ENCODE measurements at places on chromosomes 12 and 14.

GRCh38 chr12:6161124-6161882, 36.8 kb upstream of the VWF start:
- DNase-seq, result no peak

DNA sequence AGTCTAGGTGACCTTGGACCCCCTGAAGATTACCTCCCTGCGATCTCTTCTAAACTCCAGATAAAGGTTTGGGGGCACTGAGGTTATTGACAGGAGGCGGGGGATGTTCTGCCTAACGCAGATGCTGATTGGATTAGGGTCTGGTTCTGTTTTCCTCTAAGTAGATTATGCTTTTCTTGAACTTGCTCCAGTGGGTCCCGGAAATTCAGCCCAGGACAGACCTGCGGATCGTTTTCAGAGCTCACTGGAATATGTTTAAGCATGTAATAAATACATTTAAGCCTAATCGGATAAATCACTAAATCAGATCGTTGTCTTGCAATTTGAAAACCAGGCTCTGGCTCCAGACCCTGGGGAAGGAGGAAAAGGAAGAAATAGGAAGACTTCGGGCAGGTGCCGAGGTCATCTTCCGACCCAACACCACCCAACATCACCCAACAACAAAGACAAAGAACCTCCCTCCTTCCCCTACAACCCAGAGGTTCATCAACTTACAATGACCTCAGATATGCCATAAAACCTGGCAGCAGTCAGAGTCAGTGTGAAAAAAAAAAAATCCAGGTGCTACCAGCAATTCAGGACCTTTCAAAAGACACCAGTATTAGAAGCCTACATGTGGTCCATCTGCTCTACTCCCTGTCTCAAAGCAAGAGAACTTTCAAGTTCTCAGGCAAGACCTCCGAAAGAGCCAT, 148.4 kb downstream of the KSR2 start:
- no peak for DNase-seq

DNA sequence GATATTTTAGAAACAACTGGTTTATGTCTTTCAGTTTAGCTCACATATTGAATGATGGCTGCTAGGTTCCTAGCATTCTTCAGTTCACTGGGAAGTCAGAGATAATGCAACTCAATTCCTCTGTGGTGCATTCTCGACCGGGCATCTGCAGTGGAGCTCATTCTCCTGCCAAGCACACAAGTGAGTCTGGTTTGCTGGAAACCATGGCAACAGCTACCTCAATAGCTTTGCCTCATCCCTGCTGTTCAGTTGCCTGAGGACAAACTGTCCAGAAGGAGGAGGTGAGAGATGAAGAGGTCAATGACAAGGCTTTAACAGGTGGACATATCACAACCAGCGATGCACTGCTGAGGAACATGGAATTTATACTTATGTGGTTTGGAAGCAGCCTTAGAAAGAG, 816.9 kb downstream of the AACS start:
- DNase-seq, result no peak

DNA sequence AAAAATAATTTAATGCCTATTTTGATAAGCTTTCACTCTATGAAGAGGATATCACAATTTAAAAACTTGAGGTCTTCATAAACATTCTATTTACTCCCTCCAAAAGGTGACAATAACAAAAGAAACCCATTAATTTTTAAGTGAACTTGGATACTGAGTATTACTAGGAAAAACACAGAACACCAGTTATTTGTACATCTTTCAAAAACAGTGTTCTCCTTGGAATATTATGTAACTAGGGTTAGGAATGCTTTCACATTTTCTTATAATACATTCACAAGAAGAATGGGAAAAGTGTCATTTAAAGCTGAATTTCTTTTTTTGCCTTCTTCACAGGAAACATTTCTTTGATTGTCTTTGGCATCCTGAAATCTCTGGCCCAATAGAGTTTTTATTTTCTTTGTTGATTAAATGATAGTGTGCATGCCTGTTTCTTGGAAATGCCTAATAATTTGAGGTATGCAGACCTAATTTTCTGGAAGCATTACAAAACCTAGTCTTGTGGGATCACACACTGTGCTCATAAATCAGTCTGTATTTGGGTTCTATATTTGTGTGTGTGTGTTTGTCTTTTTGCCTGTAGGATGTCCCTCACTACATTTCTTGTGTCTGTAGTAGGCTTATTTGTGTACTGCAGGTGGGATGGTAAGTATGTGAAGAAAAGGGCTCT, 76.5 kb downstream of the WNK1 start:
- no peak for DNase-seq

DNA sequence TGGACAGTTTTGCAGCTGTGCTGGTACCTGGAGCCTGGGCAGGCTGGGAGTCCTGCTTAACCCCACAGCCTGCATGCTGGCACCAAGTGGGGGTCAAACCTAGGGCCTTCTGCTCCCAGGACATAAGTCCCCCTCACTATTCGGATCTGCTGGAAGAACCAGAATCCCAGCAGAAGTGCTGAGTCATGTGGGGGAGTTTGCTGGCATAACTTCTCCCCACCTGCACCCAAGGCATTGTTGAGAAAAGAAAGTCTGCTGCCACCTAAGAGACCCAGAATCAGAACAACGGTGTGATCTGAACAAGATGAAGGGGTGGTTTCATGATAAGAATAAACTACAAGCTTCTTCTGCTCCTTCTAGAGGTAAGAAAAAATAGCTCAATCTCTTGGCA, 102.7 kb downstream of the RBM19 start:
- no peak for DNase-seq

- no peak for DNase-seq
Observed at GRCh38 chr14:61927060-61927459, 164.8 kb downstream of the SNAPC1 start.

DNA sequence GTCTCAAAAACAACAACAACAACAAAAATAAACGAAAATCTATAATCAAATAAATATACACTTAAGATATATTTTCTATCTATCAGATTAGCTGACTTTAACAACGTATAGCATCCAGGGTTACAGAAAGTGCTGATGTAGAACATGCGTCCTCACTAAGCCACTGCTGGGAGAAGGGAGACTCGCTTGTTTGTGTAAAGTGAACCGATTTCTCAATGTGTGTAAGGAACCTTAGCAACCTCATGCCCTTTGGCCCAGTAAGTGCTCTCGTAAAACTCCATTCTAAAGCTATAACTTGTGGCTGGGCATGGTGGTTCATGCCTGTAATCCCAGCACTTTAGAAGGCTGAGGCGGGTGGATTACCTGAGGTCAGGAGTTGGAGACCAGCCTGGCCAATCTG, 23.8 kb downstream of the NFKBIA start:
- no peak for DNase-seq

DNA sequence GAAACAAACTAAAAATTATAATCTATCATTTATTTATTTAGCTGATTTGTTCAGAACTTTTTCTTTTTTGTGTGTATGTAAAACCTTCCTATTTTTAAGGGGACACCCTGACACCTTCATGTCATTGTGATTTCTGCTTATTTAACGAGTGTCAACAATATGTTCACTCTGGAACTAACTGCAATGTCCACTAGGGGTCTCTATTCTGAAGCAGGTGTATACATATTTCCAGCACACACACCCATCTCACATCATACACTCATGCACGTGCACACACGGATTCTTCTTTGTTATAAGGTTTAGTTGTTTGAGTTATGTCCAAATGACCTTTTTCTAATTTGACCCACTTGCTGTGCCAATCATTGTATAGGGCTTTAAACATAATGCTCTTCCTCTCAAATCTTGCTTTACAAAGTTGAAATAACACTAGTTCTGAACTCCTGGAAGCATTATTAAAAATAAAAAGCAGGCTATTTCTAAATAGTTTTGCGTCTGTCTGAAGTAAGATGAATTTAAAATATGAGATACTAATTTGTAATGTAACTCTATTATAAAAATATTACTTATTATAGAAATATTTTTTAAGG, 15.5 kb downstream of the E2F7 start:
- DNase-seq, result no peak

- no peak for DNase-seq
Observed at GRCh38 chr12:78062786-78063185, 232.1 kb downstream of the NAV3 start.

DNA sequence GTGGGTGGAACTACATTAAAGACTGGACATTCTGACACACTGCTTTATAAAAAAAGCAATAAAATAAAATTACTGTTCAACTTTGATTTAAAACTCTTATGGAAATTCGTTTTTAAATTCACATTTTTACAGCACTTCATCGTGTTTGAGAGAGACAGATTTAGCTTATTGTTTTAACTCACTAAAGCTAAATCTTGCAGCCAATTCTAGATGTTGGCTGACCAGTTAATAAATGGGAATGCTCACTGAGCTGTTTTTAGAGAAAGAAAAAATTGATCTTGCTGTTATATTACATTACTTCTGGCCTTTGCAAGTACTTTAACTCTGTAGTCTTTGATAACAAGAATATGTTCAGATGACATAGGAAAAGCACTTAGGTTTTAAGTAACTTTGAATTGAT, 157.1 kb downstream of the PLCZ1 start:
- no peak for DNase-seq

- DNase-seq, result no peak
Observed at GRCh38 chr12:45913631-45914030, 76.7 kb downstream of the SCAF11 start.

GRCh38 chr12:42332301-42333285, 6.6 kb downstream of the PPHLN1 start:
- no peak for DNase-seq

DNA sequence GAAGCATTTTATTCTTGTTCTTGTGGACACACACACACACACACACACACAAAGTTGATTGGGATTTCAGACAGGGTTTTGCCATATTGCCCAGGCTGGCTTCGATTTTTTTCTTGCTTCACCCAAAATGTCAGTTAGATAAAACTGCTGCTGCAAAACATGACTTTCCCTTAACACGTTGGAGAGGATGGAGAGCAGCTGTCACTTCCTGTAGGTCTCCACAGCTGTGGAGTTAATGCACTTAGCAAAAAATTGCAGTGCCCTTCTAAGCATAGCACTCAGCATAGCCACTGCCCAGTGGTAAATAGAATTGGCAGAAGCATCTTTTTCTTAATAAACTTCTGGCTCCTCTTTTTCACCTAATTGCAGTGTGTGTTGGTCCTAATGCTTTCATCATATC, 54.5 kb downstream of the PDZRN4 start:
- DNase-seq, result no peak

- no peak for DNase-seq
Observed at GRCh38 chr12:54463484-54463883, 9.9 kb downstream of the GTSF1 start.

DNA sequence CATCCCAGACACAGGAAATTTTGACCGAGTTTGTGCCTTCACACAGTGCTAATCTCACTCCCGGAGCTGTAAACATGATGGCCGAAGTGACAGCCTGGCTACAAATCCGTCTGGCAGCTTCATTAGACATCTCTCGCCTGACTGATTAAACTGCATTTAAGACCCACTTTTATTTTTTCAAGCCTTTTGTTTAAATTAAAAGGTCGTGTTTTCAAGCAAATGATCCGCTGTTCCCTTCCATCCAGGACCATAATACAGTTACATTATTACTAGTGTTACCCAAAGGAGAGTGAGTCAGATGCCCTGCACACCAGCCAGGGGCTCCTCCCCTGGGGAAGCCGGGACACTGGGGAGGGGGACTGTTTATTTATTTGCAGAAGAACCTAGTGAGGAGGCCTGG, 200.2 kb downstream of the EXOC5 start:
- DNase-seq, result no peak

DNA sequence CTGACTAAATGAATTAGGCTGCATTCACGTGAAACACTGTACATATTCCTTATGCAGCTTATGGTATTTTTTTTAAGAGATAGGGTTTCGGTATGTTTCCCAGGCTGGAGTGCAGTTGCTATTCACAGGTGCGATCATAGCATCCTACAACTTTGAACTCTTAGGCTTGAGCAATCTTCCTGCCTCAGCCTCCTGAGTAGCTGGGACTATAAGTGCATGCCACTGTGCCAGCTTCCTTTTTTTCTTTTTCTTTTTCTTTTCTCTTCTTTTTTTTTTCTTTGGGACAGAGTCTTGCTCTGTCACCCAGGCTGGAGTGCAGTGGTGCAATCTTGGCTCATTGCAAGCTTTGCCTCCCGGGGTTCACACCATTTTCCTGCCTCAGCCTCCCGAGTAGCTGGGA, 35.8 kb upstream of the SPPL3 start:
- DNase-seq, result no peak

- DNase-seq, result peak; percentile 78
Observed at GRCh38 chr14:91228112-91229004, 16.1 kb downstream of the GPR68 start.

- DNase-seq, result no peak
Observed at GRCh38 chr14:102185360-102185759, 45.7 kb downstream of the WDR20 start.

GRCh38 chr14:104706733-104707607, 17.1 kb upstream of the ADSS1 start:
- no peak for DNase-seq

DNA sequence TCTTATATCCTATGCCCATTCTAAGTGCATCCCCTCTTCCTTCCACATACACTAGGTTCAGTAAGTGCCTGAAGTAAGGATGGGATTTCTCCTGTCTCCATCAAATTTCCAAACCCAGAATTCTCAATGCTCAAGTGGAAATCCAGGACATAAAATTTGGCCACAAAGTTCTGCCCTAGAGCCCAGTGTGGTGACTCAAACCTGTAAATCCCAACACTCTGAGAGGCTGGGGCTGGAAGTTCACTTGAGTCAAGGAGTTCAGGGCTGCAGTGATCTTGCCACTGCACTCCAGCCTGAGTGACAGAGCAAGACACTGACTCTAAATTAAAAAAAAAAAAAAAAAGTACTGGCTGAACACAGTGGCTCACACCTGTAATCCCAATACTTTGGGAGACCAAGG, 4.5 kb upstream of the ARF3 start:
- no peak for DNase-seq

GRCh38 chr14:95761436-95761835, 47.5 kb upstream of the TCL1A start:
- DNase-seq, result no peak

- no peak for DNase-seq
Observed at GRCh38 chr12:121227294-121227693, 17.4 kb downstream of the P2RX4 start.
